NCI-H226 (cell line): ENCODE measurements at places on chromosomes 13 and 19.

DNA sequence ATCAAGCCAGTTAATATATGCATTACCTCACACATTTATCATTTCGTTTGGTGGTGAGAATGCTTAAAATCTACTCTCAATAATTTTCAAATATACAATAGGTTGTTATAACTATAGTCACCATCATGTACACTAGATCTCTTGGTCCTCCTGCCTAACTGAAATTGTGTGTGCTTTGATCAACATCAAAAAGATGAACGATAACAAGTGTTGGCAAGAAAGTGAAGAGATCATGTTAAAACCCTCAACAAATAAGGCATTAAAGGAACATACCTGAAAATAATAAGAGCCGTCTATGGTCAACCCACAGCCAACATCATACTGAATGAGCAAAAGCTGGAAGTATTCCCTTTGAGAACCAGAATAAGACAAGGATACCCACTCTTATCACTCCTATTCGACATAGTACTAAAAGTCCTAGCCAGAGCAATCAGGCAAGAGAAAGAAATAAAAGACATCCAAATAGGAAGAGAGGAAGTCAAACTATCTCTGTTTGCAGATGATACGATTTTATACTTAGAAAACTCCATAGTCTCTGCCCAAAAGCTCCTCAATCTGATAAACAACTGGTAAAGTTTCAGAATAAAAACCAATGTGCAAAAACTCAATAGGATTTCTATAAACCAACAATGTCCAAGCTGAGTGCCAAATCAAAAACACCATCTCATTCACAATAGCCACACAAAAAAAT, 27.9 kb upstream of the OR10H1 start:
- no peak for DNase-seq

- DNase-seq, result no peak
These were observed 746.6 kb downstream of the UQCRFS1 start for GRCh38 chr19:28466107-28467045.

- no peak for DNase-seq
These were observed 208.8 kb upstream of the SOX21 start for GRCh38 chr13:94921181-94921580.

DNA sequence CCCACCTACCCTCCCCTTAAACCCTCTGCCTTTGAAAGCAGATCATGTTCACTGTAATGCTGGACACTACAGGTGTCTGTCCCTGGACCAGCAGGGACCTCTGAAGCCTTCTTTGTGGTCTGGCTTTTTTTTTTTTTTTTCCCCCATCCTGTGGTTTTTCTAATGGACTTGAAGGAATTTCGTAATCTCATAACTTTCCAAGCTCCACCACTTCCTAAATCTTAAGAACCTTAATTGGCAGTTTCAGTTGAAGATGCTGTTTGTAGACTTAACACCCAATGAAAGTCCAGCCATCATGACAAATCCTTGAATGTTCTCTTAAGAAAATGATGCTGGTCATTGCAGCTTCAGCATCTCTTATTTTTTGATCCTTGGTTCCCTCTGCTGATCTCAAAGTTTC, 45.0 kb upstream of the LRCH1 start:
- DNase-seq, result no peak

DNA sequence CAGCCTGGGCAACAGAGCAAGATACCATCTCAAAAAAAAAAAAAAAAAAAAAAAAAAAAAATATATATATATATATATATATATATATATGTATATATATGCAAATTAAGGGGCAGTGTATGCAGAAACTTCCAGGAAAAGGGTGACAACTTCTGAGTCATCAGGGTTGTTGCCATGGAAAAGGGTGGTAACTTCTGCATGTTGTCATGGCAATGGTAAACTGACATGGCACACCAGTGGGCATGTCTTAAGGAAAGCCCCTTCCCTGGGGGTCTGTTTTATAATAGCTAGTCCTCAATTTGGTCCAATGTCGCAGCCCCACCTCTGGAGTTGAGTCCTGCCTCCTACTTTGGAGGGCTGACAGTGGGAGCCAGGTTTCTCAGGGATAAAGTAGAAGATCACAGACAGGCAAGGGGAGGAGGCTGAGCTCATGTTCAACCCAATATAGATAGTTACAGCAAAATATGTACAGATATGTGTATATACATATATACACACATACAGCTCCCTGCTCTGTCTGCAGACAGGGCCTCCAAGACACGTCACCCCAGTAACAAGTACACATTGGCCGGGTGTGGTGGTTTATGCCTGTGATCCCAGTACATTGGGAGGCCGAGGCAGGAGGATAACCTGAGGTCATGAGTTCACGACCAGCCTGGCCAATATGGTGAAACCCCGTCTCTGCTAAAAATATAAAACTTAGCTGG, 7.2 kb upstream of the FCHO1 start:
- DNase-seq, result peak; percentile 24

DNA sequence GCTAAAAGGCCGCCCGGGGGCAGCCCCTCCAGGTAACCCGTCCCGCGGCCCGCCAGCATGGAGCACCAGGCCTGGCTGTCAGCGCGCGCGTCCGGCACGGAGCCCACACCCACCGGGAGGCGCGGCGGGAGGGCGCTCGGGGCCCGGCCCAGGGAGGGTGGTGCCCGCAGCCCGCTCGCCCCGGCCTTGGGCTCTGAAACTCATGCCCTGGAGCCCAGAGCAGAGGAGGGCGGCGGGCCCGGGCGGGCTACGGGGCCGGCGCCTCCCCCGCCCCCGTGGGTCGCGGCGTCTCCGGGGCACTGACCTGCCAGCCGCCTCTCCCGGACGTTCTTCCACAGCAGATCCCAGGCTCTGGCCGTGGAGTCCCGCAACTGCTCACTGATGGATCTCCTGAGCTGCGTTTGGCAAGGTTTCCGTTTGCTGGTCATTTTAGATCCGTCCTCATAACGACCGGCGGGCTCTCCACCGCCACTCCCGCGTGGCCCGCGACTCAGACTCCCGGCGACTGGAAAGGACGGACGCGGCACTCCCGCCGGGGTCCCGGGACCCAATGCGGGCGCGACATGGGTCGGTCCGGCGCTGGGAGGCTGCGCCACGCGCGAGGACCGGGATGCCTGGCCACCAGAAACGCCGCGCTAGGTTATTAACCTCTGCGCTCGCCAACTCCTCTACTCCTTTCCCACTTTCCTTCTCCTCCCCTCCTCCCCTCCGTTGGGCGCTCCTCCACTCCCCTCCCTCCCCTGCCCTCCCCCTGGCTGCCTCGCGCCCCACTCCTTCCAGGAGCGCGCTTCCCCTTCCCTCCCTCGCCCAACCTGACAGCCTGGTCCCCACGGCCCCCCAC, 64.7 kb upstream of the STARD13 start:
- DNase-seq, result no peak

DNA sequence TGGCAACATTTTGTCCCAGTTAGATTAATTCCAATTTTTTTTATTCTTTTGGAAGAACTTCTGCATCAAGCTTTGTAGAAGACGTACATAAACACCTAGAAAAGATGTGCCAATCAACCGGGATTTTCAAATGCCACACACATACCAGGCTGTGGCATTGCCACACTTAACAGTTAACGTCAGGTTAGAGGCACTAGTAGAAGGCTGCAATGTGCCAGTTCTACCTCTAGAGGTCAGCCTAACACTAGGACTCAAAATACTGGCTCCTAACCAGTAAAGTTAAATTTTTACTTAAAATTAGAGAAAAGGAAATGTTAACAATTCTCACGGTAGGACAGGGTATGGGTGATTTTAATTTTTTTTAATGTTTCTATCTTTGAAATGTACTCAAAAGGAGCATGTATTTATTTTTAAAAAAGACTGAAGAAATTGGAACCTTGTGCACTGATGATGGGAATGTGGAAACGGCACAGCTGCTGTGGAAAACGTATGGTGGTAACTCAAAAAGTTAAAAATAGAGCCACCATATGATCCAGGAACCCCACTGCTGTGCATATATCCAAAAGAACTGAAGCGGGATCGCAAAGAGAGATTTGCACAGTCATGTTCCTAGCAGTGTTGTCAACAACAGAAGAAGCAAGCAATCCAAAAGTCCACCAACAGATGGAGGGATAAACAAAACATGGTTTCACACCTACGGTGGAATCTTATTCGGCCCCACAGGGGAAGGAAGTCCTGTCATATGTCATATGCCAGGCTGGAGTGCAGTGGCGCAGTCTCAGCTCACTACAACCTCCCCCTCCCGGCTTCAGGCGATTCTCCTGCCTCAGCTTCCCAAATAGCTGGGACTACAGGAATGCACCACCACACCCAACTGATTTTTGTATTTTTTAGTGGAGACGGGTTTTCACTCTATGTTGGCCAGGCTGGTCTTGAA, 30.3 kb downstream of the CRYL1 start:
- peak; percentile 19 for DNase-seq

DNA sequence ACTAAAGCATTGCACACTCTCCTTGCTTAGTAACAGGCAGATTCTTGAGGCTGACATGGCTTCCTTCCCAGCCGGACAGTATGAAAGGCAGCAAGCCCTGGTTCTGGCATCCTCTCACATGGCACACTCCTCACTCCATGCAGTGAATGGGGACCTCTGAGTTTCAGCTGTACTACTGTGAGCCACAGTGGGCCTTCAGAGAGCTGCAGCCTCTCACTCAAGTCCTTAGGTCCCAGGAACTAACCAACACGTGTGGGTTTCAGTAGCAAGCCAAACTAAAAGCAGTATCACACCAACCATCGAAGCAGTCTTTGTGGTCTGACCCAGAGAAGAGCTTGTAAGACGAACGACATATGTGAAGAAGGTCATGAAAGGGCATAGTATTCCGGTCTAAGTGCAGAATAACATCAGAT, 128.2 kb downstream of the TBC1D4 start:
- DNase-seq, result no peak

DNA sequence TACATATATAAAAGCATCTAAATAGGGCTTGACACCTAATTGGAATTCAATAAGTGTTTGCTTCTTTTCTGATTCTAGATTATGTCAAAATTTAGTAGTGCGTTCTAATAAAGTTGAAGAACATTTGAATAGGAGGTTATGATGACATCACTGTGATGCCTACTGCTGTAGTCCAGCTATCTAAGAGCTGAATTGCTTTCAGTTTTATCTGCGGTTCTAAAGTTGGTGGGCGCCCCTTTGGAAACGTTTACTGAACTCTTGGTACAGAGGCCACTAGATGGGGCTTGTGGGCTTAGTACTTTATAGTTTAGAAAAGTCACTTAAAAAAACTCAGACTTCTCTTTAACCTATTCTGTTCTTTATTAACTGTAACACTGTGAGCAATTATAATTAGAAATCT, 776.9 kb downstream of the GPC5 start:
- DNase-seq, result peak; percentile 56

DNA sequence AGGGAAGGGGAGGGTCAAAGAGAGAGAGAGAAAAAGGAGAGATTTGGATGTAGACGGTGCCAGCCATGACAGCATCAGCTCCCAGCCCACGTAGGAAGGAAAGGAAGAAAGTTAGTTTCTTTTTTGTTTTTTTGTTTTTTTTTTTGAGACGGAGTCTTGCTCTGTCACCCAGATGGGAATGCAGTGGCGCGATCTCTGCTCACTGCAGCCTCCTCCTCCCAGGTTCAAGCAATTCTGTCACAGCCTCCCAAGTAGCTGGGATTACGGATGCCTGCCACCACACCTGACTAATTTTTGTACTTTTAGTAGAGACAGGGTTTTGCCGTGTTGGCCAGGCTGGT, 27.6 kb downstream of the ELL start:
- DNase-seq, result no peak

GRCh38 chr13:52177276-52177675, 17.9 kb upstream of the NEK3 start:
- no peak for DNase-seq

GRCh38 chr19:14915116-14915515, 26.2 kb upstream of the OR7C2 start:
- DNase-seq, result no peak

DNA sequence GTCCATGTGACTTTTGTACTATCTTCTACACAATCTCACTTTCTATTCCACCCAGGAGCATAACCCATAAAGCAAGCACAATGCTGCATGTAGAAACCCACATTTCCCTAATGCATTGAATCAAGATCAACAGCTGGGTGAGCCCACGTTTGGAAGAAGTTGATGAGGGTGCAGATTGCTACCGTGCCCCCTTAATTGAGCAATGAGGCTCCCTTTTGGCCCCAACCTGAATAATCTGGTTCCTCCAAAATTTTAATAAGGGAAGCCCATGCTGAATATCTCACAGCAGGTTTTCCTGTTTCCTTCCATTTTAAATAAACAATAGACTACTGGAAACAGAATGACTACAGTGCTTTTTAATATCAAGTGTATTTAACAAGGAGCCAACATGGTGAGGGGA, 403.6 kb upstream of the SGCG start:
- DNase-seq, result no peak

GRCh38 chr13:94335761-94336526, 143.5 kb downstream of the DCT start:
- no peak for DNase-seq

DNA sequence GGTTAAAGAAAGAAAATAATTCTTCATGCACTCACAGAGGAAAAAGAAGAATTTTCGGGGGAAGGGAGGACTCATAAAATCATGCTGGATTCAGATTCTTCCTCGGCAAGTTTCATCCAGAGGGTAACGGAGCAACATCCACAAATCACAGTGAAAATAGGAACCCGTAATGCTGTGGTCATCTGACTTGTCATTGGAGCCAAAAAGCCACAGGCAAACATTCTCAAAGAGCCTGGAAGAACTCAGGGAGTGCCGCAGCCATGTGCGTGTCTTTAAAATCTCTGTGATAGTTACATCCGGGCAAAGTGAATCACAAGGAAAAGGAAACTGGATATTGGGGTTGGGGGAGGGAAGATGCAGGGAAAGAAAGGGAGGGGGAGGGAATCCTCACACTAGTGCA, 33.0 kb upstream of the VSTM2B start:
- DNase-seq, result no peak

GRCh38 chr13:100140441-100140840, 51.5 kb downstream of the PCCA start:
- no peak for DNase-seq
